ENCODE measurements at places on chromosomes 11 and 22.

DNA sequence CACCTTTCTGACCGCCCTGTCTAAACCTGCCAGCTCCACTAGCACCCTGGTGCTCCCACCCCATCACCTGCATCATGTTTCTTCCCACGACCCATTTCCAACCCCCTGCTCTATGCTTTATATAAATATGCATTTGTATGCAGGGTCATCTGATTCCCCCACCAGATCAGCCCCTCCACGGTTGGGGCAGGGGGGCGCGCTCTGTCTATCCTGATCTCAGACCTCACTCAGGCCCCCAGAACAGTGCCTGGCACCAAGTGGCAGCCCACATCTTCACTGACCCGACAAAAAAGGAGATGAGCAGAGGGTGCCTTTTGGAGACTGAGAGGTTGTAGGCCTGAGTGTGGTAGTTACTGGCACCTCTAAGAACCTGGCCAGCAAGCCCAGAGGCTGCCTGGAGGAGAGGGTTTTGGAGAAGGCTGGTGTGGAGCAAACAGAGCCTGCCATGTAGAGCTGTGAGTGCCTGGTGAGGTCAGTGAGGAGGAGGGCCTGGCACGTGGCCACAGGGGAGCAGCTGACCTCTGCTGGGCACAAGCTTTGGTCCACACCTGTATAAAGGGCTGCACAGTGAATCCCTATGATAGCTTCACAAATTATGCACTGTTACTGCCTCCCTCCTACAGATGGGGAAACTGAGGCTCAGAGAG, 86.3 kb upstream of the RTL6 start:
- no peak overlapping the region for H3K27ac ChIP-seq
- H3K27me3 ChIP-seq, result peaks cover 17% of the 10 kb centered on the region
- peaks cover 8% of the 10 kb centered on the region for H3K4me1 ChIP-seq
- DNase-seq, result no peak
- no peaks in the 10 kb centered on the region for H3K36me3 ChIP-seq

DNA sequence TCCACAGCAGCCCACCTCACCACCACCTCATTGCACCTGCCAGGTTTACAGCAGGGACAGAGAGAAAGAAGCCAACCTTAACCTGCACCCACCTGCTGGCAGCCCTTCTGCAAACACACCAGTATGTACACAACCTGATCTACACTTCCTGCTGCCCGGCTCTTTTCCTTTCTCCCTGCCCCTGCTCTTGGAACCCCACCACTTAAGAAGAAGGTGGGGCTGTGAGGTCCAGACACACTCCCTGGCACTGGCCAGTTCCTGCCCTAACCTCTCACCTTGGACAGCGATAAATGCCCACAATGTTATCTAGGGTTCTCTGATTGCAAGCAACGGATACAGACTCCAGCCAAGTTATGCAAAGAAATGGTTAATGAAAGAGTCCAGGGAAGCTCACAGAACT, 10.8 kb upstream of the SLC35C1 start:
- H3K27me3 ChIP-seq, result peaks cover 3% of the 10 kb centered on the region
- no peak overlapping the region for H3K4me3 ChIP-seq
- DNase-seq, result no peak
- no peak overlapping the region for H3K27ac ChIP-seq
- H3K4me1 ChIP-seq, result peaks cover 1% of the 10 kb centered on the region

DNA sequence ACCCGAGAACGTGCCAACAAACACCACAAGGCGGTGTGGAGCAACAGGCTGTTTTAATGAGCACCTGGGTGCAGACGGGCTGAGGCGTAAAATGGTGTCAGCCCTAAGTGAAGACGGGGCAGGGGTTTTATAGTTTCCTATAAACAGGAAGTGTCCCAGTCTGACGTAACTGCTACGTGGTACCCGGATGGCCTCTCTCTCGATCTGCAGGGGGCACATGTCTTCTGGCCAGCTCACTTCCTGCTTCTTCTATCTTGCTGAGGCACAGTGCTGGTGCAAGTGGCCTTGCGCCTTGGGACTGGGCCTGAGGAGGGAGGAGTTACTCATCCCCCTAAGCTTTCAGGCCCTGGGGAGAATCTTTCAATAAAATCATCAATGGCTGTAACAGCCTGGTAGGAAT, 20.9 kb downstream of the OOSP3 start:
- no peak overlapping the region for H3K4me3 ChIP-seq
- no peak for DNase-seq
- no peaks in the 10 kb centered on the region for H3K4me1 ChIP-seq
- H3K27ac ChIP-seq, result no peak overlapping the region
- no peaks in the 10 kb centered on the region for H3K36me3 ChIP-seq
- H3K27me3 ChIP-seq, result no peaks in the 10 kb centered on the region

DNA sequence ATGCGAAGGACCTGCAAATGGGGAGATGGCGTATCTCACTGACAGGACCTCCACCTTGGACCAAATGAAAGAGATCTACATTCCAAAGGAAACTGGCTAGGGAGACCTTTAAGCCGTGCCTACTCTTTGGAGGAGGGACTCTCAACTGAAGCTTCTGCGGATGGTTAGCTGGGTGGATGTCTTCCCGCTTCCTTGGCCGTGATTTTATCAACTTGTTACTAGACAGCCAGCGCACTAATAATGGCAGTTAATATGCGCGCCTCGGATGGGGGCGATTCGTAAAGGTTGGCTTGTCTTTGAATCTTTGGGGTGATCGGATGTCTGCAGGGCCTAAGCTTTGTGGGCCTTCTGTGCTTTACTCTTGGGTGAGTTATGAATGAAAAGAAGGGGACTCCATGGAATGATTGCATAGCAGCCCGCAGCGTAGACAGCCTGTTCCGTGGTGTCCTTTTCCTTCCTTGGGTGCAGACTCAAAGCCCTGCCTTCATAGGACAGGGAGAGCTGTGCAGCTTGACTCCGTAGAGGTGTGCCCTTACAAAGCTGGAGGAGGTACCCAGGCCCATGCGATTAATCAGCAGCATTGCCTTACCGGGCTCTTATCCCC, 1.5 kb downstream of the ZNRF3 start:
- peaks cover 2% of the 10 kb centered on the region for H3K36me3 ChIP-seq
- H3K27ac ChIP-seq, result no peak overlapping the region
- peaks cover 73% of the 10 kb centered on the region for H3K27me3 ChIP-seq
- peaks cover 10% of the 10 kb centered on the region for H3K4me1 ChIP-seq
- no peak for DNase-seq

GRCh38 chr11:41146326-41146725, 313.1 kb downstream of the LRRC4C start:
- H3K4me1 ChIP-seq, result no peaks in the 10 kb centered on the region
- H3K27ac ChIP-seq, result no peak overlapping the region
- no peaks in the 10 kb centered on the region for H3K36me3 ChIP-seq
- no peak for DNase-seq
